ENCODE measurements at places on chromosomes 3 and 15. TPM values are rescaled to one million over a fixed set of nuclear protein-coding genes. Genes with fewer than 3 reads are reported as not detected.

DNA sequence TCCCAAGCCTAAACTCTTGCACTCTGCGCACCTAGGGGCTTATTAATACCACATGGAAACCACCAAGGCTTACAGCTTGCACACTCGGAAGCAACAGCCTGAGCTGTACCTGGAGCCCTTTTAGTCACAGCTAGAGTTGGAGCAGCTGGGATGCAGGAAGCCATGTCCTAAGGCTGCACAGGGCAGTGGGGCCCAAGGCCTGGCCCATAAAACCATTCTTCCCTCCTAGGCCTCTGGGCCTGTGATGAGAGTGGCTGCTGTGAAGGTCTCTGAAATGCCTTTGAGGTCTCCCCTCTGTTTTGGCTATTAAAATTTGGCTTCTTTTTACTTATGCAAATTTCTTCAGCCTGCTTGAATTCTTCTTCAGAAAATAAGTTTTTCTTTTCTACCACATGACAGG, 383.9 kb upstream of the UBE2E2 start:
- no peak for DNase-seq

- DNase-seq = no peak
Measured at GRCh38 chr15:92449476-92449875, 55.8 kb downstream of the ST8SIA2 start.

DNA sequence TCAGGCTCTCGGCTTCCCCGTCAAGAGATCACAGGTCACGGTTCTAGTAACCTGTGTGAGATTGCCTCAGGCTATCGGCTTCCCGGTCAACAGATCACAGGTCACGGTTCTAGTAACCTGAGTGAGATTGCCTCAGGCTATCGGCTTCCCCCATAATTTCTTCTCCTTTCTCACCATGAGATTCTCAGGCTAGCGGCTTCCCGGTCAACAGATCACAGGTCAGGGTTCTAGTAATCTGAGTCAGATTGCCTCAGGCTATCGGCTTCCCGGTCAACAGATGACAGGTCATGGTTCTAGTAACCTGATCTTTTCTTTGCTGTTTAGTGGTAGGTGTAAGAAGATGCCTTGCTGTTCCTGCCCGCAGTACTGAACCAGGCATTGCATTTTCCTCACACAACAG, 418.2 kb upstream of the ZNF717 start:
- DNase-seq = no peak

GRCh38 chr3:38524141-38524739, 28.1 kb downstream of the EXOG start:
- no peak for DNase-seq

GRCh38 chr3:145024700-145025099, 1053.1 kb downstream of the DIPK2A start:
- DNase-seq = no peak

GRCh38 chr3:67176396-67176795, 178.3 kb downstream of the KBTBD8 start:
- no peak for DNase-seq

The DAZL gene
- total RNA-seq = not detected

The TRH gene
- not detected for total RNA-seq

The FAN1 gene
- 15.9 TPM for total RNA-seq

The SLC28A2 gene
- total RNA-seq = not detected

The XCR1 gene
- not detected for total RNA-seq
